ENCODE measurements at places on chromosomes 1 and 21.

DNA sequence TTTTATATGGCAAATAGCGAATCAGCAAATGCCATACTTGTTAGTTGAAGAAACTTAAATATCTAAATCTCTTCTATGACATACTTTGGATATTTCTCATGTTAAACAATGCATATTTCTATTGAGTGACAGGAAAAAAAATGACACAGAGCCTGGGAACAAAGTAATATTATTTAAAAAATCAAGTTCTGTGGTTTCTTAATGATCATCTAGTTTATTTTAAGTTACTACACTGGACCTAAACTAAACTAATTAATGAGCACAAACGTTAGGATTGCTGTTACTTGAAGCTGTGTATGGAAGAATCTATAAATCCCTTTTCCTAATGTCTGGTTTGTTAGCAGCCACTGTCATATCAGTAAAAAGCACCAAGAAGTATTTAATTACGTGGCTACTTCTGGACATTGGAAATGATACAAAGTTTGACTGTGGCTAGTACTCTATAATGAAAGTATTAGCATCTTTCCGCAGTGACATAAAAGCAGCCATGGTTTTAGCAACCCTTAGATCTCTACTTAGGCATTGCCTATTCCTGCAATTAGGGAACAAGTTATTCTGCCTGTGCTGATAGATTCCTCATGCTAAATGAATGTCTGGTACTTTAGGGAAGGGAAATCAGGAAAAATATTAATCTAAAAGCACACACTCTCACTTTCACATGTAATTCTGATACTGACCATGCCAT is 981.7 kb upstream of the B3GALT2 start:
- DNase-seq = no peak

- DNase-seq = no peak
Observed at GRCh38 chr1:6507037-6507428, 15.6 kb upstream of the PLEKHG5 start.

DNA sequence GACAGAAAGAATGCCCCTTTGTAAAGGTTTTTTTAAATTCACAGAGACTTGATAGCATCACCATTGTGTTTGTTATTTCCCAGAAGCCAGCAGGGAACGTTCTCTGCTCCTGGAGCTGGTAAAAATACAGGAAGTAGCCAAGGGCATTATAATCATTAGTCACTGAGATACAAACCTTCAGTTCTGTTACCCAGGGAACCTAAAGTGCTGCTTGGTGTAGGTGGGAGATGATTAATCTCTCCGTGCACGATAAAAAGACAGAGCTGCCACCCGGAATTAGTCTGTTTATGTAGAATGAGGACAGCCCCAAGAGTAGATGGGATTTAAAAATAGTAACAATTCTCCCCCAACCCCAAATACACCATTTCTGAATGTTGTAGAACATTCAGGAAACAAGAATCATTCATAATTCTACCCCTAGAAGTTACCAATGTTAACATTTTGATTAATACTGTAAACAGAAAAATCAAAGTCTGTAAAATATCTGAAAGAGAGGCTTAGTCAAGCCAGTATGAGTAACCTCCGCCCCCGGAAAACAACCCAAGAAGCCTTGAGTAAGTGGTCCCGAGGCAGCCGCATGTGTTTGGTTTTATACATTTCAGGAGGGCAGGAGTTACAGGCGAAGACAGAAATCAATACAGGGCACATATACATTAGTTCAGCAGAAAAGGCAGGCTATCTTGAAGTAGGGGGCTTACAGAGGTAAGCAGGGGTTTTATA is 45.3 kb upstream of the CTBS start:
- no peak for DNase-seq

GRCh38 chr1:229031481-229032341 is 239.2 kb upstream of the RAB4A start:
- no peak for DNase-seq

GRCh38 chr1:85568660-85569059 is 11.9 kb upstream of the CCN1 start:
- DNase-seq = no peak

DNA sequence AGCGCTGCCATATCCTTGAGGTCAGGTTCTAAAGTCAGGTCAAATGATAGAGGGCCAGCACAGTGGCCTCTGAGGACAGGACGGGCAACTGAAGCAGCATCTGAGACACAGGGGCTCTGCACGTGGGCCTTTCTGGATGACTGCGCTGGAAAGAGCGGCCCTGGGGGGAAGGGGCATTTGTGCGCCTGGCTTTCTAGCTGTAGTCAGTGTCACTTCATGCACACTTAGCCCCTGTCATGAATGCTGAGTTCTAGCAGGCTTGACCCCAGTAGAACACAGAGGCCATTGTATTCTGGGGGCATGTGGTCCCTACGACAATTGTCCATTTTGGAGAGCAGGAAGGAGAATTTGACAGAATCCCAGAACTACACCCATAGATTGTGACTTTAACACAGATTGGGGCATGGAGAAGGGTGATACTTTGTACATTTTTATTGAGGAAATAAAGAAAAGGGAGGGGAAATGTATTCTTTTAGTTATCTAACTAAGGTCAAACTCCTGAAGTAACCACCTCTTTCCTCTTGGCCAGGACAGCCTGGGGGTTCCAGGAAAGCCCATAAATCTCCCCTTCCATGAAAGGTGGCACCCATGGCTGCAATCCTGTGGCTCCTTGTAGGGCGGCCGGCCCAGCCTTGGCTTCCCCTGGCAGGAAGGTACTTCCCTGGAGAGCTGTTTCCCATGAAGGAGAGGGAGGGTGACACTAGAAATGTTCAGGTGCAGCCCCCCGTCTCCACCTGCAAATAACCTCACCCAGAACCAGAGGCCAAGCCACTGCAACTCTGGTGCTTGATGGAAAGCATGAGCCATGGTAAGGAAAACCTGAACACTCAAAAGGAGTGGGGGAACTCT is 34.4 kb downstream of the NTPCR start:
- no peak for DNase-seq
